ENCODE measurements at places on chromosomes 13 and 19. TPM values are rescaled to one million over a fixed set of nuclear protein-coding genes. Genes with fewer than 3 reads are reported as not detected.

The CLEC17A gene
- 0.09 TPM for total RNA-seq

The ITGBL1 gene
- total RNA-seq = 16.2 TPM

The FAM83E gene
- total RNA-seq = 143 TPM

The WDR87 gene
- not detected for total RNA-seq

The TSSK6 gene
- total RNA-seq = 3.3 TPM

The ZNF681 gene
- total RNA-seq = 4.0 TPM

The NXNL1 gene
- not detected for total RNA-seq

The DEDD2 gene
- total RNA-seq = 35.0 TPM

The ZNF586 gene
- 20.2 TPM for total RNA-seq

The TMEM150B gene
- 10.1 TPM for total RNA-seq

The RETN gene
- not detected for total RNA-seq

The RAB3D gene
- total RNA-seq = 41.9 TPM

The ZNF836 gene
- 16.7 TPM for total RNA-seq
